Stimulated activated CD8-positive, alpha-beta memory T cell treated with anti-CD3 and anti-CD28 coated beads, Interleukin-7, amount 100 ng/mL, for 24 hours (primary cell): ENCODE measurements at places on chromosomes 4 and X.

- DNase-seq, result no peak
These were observed 19.4 kb downstream of the RPS6KA6 start for GRCh38 chrX:84168574-84168973.

- DNase-seq, result no peak
These were observed 566.5 kb upstream of the FRG1 start for GRCh38 chr4:189374176-189374575.

- DNase-seq, result no peak
These were observed 14.9 kb downstream of the RASL11B start for GRCh38 chr4:52877036-52877435.

- DNase-seq, result no peak
These were observed 133.8 kb downstream of the SPRY1 start for GRCh38 chr4:123530357-123530756.

GRCh38 chr4:793093-793861 is 32.7 kb downstream of the CPLX1 start:
- no peak for DNase-seq
